ENCODE measurements at places on chromosomes 7 and 10.

GRCh38 chr10:128895473-128895872 lies 571.6 kb upstream of the MGMT start:
- DNase-seq, result no peak

DNA sequence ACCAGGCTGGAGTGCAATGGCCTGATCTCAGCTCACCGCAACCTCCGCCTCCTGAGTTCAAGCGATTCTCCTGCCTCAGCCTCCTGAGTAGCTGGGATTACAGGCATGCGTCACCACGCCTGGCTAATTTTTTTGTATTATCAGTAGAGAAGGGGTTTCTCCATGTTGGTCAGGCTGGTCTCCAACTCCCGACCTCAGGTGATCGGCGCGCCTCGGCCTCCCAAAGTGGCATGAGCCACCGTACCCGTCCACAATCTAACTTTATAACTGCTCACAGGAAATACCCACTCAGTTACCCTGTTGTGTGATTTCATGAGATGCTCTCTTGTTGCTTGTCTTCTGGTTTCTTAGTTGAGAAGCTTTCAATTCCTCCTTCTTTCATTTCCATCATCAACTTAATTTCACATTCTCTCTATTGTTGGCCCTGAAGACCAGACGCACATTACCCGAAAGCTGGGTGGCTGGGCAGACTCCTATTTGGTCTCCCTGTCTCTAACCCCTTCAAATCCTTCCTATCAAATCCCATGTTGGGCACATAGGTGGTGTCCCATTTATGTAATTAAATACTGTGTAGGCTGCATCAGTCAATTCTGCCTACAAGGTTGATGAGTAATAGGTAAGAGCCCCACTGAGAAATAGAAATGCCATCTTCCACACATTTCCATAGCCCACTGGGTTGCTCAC lies 1.1 kb upstream of the GSTO2 start:
- no peak for DNase-seq

- no peak for DNase-seq
Measured at GRCh38 chr10:120950051-120950561, 98.9 kb downstream of the WDR11 start.

GRCh38 chr10:87668324-87669074 lies 8.8 kb downstream of the PAPSS2 start:
- DNase-seq, result no peak

DNA sequence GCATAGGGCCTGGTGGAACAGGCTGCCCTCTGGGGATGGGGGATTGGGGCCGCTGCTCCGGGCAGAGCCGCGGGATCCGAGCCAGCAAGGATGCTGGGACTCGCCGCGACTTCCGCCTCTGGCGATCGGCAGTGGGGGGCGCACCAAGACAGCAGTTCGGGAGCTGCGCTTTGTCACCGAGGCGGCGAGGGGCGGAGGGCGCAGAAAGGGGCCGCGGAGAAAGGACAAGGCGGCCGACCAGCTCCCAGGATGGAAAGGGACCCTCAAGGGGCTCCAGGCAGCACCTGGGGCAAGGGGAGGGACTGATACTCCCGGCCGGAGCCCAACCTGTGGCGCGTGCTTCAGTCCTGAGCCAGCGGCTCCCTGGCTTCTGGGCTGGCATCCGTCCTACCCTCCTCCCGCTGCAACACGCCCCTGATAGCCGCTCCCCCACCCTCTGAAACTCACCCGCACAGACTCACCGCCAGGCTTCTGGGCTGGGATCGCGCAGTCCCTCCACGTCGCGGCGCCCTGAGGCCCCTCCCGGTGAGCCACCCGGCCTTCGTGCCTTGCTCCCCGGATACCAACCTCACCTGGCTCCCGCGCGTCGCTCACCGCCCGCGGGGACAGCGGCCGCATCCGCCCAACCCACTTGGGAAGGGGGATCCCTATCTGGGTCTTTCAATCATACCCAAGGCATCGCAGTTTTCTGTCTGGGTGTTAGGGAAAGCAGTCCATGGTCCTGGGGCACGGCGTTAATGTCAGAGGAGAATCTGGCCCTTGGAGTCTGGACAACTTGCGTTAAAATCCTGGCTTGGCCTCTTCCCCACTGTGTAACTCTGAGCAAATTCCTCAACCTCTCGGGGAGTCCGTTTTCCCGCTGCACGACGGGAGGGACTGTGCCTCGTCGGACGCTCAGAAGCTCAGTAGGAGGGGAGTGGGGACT lies 7.0 kb upstream of the EVX1 start:
- no peak for DNase-seq

DNA sequence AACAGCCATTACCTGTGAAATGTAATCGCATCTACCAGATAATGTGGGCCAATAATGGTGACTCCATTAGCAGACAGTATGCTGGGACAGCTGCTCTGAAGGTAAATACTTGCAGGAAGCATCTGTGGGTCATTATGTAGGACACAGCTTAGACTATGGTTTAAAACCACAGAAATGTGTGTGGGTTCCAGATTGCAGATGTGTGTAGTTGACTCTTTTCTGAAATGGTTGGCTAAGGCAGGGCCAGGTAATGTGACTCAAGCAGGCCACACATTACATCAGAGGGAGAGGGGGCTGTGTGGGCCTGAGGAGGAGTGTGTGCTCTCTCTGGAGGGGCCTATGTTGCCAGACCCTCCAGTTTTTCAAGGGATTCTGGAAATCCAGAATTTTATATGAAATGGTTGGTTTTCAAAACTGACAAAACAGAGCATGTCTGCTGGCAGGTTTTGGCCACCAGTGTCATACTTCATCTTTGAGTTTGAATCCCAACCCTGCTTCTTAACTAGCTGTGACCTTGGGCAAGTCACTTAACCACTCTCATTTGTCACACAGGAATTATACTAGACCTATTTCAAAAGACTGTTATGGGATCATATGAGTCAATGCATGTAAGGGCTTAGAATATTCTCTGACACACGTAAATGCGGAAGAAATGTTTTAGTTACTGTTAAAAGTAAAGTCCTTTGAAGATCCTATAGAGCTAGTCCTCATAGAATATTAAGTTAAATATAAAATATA lies 64.5 kb downstream of the MCMBP start:
- peak; percentile 21 for DNase-seq

DNA sequence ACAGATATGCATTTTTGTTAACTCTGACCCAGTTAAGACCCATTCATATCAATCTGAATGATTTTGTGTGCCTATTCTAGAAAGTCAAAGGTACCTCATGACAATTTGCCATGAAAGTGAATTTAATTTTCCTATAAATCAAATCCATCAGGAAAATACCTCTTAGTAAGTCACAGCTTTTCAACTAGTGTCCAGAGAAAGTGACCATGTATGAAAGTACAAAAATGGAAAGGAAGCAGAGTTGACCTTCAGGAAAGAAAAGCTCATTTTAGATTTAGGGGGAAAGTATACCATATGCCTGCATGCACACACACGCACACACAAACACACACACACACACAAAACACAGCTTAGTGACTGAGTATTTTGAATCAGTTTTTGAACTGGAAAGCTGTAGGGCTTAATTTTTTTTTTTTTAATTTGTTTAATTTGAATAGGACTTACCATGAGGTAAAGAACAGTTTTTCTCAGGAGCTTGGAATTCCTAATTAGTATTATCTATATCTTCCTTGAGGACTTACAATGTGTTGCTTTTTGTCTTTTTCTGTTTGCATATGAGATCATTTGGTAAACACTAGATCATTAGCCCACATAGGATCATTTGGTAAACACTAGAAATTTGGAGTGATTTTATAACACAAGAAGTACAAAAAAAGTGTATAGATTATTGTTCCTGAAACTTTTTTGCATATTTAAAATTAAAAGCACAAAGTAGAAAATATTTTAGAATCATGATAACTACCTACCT lies 61.6 kb downstream of the ZNF277 start:
- no peak for DNase-seq

DNA sequence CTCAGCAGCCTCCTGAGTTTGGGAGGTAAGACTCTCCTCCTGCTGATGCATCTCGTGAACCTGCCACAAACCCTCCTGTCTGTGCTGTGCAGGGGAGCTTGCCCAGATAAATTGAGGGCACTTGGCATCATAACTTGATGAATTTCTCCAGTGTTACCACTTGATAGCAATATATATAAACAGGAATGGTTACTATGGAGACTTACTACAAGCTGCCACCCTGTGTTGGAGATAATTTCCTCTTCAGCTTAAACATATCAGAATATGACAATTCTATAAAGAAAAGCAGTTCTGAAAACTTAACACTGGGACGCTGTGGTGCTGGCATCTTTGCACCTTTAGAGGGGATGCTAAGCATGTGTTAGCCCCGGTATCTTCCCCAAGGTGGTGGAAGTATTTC lies 14.9 kb downstream of the PFKFB3 start:
- no peak for DNase-seq

DNA sequence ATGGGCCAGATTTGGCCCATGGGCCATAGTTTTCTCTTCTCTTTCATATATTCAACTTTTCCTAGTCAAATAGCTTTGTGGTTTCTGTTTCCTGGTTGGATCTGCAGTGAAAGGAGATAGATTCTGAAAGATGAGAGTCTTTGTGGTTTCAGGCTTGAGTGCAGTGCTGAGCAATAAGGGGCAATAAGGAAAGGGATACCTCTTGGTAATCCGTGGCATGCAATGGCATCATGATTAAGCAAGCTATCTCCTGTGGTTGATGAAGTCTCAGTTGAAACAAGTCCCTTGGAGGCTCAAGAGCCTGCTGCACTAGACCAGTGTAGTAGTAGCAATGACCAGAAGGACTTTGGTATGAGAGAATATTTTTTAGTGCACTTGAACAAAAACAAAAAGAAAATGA lies 187.7 kb upstream of the CNTNAP2 start:
- DNase-seq, result no peak
